ENCODE measurements at places on chromosomes 1 and 21. TPM values are rescaled to one million over a fixed set of nuclear protein-coding genes. Genes with fewer than 3 reads are reported as not detected.
A peak's percentile ranks its signal among the peaks of the same experiment; 100 is the strongest.

Gene FAM72C
- total RNA-seq = 3.0 TPM

DNA sequence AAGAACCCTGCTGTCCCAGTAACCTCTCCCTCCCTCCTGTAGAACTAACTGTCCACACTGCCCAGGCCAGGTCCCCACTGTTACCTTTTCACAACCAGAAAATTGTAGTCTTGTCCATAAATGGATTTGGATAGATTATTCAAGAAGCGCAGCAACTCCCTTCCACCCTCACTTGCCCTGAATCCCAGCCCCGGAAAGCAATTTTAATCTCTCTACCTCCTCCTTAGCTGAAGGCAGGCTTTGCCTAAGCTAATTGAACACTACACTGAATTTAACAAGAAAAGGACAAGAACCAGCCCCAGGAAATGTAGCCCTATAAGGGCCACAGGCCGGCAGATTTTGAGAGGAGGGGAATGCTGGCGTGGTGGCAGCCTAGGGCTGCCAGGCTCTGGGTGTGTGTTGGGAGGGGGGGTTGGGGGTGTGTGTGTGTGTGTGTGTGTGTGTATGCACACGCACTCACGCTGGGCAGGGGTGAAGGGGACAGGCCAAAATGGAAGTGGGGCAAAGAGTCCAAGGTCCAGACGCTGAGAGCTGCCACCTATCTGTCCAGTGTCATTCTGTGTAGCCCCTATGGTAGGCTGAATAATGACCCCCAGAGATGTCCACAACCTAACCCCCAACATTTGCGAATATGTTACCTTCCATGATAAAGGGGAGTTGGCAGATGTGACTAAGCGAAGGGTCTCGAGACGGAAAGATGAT, 10.8 kb upstream of the IFNGR2 start:
- peaks cover 41% of the 10 kb centered on the region for H3K4me1 ChIP-seq
- DNase-seq = no peak
- H3K36me3 ChIP-seq = no peaks in the 10 kb centered on the region
- H3K4me3 ChIP-seq = peak overlapping the region; percentile 40
- no peaks in the 10 kb centered on the region for H3K27me3 ChIP-seq

- no peaks in the 10 kb centered on the region for H3K27me3 ChIP-seq
- H3K4me1 ChIP-seq = no peaks in the 10 kb centered on the region
- no peaks in the 10 kb centered on the region for H3K36me3 ChIP-seq
- no peak overlapping the region for H3K4me3 ChIP-seq
- no peak overlapping the region for H3K27ac ChIP-seq
These were observed 303.6 kb downstream of the PTPRC start for GRCh38 chr1:198942466-198942865.

- peaks cover 41% of the 10 kb centered on the region for H3K4me1 ChIP-seq
- H3K27ac ChIP-seq = peak overlapping the region; percentile 99
- H3K36me3 ChIP-seq = no peaks in the 10 kb centered on the region
- DNase-seq = peak; percentile 50
These were observed 1.1 kb downstream of the USP48 start for GRCh38 chr1:21781815-21782348.

Gene STUM
- total RNA-seq = not detected

DNA sequence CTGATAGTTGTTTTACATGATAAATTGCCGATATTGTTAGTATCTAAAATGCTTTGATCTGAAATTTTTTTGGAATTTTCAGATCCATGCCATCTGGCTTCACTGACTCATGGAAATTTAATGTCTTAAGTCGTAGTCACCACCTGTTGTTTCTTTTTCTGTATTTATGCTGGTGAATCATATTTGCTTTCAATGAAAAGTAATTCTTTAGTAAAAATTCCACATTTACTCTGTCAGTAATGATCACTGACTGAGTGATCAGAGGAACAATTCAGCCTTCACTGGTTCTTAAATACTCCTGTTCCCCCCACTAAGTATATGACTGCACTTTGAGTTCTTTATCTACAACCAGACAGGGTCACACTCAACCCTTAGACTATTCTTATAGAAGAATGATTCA, 185.6 kb upstream of the NRIP1 start:
- no peaks in the 10 kb centered on the region for H3K27me3 ChIP-seq
- DNase-seq = no peak
- peaks cover 4% of the 10 kb centered on the region for H3K4me1 ChIP-seq
- no peak overlapping the region for H3K4me3 ChIP-seq

Gene ADORA3
- not detected for total RNA-seq

DNA sequence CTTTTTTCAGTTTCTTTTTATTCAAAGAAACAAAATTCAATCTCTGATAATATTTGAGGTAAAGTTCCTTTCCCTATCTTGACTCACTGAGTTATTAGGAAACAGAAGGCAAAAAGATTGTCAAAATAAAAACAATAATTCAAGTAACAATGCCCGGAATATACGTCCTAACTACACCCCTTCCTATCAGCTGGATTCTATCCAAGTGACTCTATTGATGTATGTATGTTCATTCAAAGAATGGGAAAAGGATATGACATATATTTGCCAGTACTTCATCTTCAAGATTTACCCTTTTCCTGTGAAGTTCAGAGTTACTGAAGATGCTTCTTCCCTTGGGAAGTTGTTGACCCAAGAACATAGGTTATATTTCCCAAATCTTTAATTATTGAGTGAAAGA, 13.7 kb downstream of the SPRTN start:
- no peak overlapping the region for H3K27ac ChIP-seq
- no peak overlapping the region for H3K4me3 ChIP-seq
- H3K27me3 ChIP-seq = no peaks in the 10 kb centered on the region
- H3K36me3 ChIP-seq = peaks cover 13% of the 10 kb centered on the region
- DNase-seq = no peak
- no peaks in the 10 kb centered on the region for H3K4me1 ChIP-seq

- no peaks in the 10 kb centered on the region for H3K36me3 ChIP-seq
- H3K27ac ChIP-seq = no peak overlapping the region
- H3K27me3 ChIP-seq = no peaks in the 10 kb centered on the region
- no peak overlapping the region for H3K4me3 ChIP-seq
- no peaks in the 10 kb centered on the region for H3K4me1 ChIP-seq
These were observed 139.9 kb downstream of the PTGER3 start for GRCh38 chr1:70907563-70908310.

DNA sequence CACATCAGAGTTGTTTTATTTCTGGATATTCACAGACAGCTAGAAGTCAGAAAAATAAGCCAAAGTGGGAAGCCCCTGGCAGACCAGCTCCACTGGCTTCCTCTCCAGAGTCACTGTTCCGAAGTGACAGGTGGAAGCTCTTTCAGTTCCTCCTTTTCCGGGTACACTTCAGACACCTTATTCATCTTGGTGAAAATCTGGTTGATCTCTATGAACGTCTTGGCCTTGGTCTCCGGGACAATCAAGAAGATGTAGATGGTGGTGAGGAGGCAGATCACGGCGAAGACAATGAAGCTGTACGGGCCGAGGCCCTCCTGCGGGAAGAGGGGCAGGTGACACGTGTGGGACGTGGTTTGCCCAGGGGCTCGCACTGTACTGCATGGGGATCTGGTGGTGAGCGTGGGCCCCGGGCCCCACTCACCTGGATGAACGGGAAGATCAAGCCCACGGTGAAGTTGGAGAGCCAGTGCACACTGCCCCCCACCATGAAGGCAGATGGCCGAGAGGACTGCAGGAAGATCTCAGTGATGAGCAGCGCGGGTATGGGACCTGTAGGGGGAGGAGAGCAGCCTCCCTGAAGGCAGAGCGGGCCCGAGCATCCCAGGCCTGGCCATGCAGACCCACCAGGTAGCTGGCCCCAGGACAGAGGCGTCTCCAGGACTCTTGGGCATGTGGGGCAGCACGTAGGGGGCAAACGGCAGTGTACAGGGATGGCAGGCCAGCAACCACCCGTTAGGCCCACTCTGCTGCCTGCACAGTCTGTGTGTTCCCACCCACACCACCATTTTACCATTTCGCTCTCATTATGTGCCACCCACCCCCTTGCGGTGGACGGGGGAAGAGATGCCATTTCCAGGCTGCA, 11.5 kb upstream of the SLC2A7 start:
- H3K36me3 ChIP-seq = no peaks in the 10 kb centered on the region
- DNase-seq = no peak
- H3K27ac ChIP-seq = no peak overlapping the region
- no peaks in the 10 kb centered on the region for H3K4me1 ChIP-seq

Gene SLC5A3
- 10.1 TPM for total RNA-seq

GRCh38 chr1:67713057-67713846, 28.3 kb downstream of the GADD45A start:
- no peak overlapping the region for H3K4me3 ChIP-seq
- peak; percentile 45 for DNase-seq
- peaks cover 67% of the 10 kb centered on the region for H3K4me1 ChIP-seq
- no peaks in the 10 kb centered on the region for H3K36me3 ChIP-seq
- H3K27me3 ChIP-seq = no peaks in the 10 kb centered on the region

DNA sequence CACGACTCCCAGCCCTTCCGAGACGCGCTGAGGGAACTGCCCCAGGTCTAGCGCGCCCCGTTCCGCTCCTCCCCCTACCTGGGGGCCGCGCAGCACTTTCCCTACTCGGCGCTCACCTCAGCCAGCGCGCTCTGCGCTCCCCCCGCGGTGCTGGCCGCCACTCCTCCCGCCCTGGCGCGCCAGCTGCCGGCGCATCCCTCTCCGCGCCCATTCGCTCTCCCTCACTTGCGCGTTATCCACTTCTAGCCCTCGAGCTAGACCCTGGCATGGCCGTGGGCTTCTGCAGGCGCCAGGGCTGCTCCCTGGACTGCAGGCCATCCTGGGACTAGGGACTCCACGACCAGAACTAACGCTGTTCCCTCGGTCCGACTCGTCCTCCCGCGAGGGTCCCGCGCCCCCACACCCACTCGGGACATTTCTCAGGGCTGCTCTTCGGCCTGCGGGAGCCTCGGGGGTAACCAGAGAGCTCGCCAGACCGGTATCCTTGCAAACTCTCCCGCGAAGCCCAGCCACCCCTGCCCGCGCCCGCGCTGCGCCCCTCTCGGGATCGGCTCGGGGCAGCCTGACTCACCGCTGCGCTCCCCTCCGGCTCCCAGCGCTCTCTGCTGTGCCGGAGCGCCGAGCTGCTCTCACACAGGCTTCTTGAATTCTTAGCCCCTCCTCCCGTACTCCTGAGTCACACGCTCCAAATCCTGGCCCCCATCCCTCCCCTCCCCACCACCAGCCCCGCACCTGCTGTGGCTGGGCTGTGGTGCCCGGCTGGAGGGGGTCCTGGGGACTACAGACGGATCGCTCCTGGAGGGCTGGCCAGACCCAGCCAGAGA, at the start of gene NGF:
NGF (minus strand) TSS at position 617 of the 824 bp plus-strand sequence. CDS start 51,454 bp downstream, outside the sequence.
- H3K4me1 ChIP-seq = no peaks in the 10 kb centered on the region
- no peaks in the 10 kb centered on the region for H3K36me3 ChIP-seq
- no peak for DNase-seq
- H3K27me3 ChIP-seq = no peaks in the 10 kb centered on the region
- no peak within 1 kb of the TSS for H3K27ac ChIP-seq
- H3K4me3 ChIP-seq = no peak within 1 kb of the TSS

DNA sequence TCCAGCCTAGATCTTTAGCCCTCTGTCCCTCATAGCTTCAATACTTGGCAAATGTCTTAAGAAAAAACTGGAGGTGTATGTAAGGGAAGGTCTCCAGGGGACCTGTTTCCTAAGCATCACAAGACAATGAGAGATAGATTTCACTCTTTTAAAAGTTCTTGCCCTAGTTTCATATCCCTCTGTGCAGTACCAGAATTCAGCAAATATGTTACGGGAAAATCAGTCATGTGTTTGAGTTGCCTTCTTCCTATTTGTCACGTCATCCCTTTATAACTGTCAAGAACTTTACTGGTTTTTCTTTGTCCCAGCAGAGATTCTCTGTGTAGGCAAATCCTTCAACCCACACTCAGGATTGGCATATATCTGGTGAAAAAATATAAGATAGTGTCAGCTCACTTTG, 32.3 kb downstream of the DNASE2B start:
- H3K27me3 ChIP-seq = no peaks in the 10 kb centered on the region
- no peaks in the 10 kb centered on the region for H3K4me1 ChIP-seq
- H3K36me3 ChIP-seq = no peaks in the 10 kb centered on the region
- no peak overlapping the region for H3K27ac ChIP-seq

Gene TNFSF4
- total RNA-seq = 3.2 TPM

Gene KRTAP10-2
- total RNA-seq = not detected

Gene PLOD1
- total RNA-seq = 70.1 TPM

DNA sequence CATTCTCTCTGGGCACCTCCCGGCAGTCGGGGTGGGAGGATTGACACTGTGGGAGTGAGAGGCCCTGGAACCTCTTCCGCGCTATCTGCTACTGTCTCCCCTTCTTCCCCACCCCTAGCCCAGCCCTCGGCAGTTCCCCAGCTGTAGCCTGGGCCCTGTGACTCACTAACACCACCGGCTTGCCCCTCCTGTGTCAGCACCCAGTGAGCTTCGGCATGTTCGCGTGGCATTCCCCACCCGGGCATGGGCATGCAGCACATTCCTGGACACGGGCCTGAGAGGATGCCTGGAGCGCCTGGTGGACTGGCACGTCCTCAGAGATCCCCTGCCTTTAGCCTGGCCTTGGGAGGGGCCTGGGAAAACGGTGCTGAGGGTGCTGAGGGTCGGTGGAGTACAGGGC, 1.3 kb downstream of the CDK18 start:
- H3K4me1 ChIP-seq = peaks cover 71% of the 10 kb centered on the region
- H3K4me3 ChIP-seq = peak overlapping the region; percentile 83
- H3K36me3 ChIP-seq = no peaks in the 10 kb centered on the region
- peak overlapping the region; percentile 76 for H3K27ac ChIP-seq
- no peaks in the 10 kb centered on the region for H3K27me3 ChIP-seq

DNA sequence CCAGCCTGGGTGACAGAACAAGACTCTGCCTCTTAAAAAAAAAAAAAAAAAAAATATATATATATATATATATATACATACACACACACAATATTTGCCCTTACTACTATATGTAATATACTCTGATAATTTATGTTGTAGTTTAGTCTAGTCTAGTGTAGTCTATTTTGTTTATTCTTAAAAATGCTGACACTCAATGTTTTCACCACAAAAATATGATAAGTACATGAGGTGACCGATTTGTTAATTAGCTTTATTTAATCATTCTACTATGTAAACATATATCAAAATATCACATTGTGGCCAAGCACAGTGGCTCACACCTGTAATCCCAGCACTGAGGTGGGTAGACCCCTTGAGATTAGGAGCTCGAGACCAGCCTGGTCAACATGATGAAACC, 19.8 kb upstream of the ZNF362 start:
- DNase-seq = no peak
- no peaks in the 10 kb centered on the region for H3K36me3 ChIP-seq
- peaks cover 72% of the 10 kb centered on the region for H3K4me1 ChIP-seq
- no peak overlapping the region for H3K4me3 ChIP-seq
- H3K27ac ChIP-seq = no peak overlapping the region

DNA sequence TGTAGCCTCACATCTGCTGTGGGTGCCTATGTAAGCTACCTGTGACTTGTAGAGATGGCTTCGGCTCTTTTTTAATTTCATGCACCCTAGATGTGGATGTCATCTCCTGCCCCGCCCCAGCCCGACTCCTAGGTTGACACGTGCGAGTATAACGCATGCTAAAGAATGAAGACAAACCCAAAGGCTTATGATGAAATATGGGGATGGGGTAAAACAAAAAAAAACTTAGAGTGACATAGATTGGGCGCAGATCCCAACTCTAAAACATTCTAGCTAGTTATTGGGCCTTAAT, 613 bp upstream of the ERO1B start:
- no peaks in the 10 kb centered on the region for H3K36me3 ChIP-seq
- no peak overlapping the region for H3K27ac ChIP-seq
- peak overlapping the region; percentile 70 for H3K4me3 ChIP-seq
- H3K4me1 ChIP-seq = peaks cover 17% of the 10 kb centered on the region

Measured in HepG2 (cell line).